ENCODE measurements at places on chromosomes 2 and 18. TPM values are rescaled to one million over a fixed set of nuclear protein-coding genes. Genes with fewer than 3 reads are reported as not detected.

BCL11A gene
- total RNA-seq, result 3.6 TPM

GALR1 gene
- not detected for total RNA-seq

SEPTIN2 gene
- 190 TPM for total RNA-seq

PMAIP1 gene
- total RNA-seq, result 0.82 TPM

IL36G gene
- total RNA-seq, result not detected

NR4A2 gene
- 0.83 TPM for total RNA-seq

PID1 gene
- total RNA-seq, result 48.5 TPM

DNA sequence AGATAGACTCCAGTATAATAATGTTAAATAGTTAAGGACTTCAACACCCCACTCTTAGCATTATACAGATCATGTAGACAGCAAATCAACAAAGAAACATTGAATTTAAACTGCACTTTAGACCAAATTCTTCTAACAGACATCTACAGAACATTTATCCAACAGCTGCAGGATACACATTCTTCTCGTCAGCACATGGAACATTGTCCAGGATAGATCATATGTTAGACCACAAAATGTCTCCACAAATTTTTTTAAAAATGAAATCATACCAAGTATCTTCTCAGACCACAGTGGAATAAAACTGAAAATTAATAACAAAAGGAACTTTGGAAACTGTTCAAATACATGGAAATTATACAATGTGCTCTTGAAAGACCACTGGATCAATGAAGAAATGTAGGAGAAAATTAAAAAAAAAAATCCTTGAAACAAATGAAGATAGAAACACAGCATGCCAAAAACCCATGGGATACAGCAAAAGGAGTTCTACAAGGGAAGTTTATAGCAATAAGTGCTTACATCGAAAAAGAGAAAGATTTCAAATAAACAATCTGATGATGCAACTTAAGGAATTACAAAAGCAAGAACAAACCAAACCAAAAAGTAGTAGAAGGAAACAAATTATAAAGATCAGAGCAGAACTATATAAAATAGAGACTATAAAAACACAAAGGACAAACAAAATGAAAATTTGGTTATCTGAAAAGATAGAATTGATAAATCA, 12.3 kb upstream of the SPP2 start:
- no peak for DNase-seq

DNA sequence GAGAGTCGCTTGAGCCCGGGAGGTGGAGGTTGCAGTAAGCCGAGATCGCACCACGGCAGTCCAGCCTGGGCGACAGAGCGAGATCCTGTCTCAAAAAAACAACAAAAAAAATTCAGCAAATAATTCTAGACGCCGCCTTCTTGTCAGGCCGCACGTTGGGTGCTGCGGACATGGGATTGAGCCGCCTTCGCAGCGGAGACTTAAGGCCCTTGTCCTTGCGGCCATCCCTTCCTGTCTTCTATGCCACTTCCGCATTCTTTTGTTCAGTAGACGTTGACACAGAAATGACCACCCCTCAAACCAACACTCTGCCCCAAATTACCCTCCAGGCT, 15.8 kb downstream of the PTPN18 start:
- DNase-seq, result no peak

DNA sequence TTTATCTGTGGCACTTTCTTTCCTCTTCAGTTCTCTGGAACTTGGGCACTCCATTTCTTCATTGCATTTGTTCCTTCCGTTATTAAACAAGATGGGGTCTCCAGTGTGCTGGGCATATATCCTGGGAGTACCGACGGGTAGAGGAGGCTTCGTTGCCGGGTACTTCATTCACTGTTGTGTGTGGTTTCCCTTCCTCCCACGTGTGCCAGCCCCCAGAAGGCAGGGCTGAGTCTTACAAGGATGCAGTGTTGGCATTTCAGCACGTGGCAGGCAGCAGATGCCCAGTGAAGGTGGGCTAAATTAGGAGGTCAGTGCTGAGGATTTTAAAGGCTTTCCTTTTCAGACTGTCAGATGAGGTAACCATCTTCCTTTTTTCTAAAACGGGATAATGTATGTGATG, 58.6 kb downstream of the MGAT5 start:
- DNase-seq, result no peak

- no peak for DNase-seq
These were observed 40.8 kb upstream of the SPAG16 start for GRCh38 chr2:213243189-213244044.

DNA sequence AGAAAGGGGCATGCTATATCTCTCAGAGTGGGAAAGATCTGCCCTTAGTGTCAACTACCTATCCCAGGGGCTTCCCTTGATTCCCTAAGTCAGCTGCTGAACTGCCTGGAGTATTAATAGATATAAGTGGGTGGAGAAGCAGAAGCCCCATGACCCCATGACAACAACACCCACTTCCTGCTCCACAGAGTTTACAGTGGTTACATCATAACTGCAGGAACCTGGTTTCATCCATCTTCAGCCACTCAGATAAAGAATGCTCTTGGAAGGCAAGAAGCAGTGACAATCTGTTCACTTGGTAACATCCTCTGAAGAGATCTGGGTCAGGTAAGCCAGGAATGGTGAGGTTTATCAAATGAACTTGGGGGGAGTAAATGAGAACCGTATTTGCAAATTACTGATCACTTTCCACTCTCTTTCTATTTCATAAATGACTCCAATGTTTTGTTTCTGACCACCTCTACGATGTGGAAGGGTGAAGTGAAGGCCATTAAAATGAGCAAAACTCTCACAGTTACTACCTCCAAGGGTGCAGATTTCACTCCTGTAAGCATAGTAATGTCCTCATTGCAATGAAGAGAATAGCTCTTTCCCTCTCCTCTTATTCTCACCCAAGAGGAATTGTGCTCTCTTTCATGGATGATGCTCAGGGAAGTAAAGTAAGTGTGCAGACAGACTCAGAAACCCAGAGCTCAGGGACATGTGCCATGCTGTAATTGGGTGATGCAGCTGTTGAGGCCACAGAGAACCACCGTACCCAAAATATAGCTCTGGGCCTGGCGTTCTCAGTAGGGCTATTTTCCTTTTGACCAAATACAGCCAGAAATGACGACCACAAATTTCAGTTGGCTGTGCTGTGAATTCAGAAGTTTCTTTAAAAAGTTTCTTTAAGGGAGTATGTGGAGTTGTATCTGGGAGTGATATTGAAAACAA, 192.8 kb upstream of the APCDD1 start:
- no peak for DNase-seq

- no peak for DNase-seq
These were observed 21.9 kb downstream of the CASP10 start for GRCh38 chr2:201204655-201205514.

- no peak for DNase-seq
These were observed 69.5 kb upstream of the PSME4 start for GRCh38 chr2:54040250-54040649.

DNA sequence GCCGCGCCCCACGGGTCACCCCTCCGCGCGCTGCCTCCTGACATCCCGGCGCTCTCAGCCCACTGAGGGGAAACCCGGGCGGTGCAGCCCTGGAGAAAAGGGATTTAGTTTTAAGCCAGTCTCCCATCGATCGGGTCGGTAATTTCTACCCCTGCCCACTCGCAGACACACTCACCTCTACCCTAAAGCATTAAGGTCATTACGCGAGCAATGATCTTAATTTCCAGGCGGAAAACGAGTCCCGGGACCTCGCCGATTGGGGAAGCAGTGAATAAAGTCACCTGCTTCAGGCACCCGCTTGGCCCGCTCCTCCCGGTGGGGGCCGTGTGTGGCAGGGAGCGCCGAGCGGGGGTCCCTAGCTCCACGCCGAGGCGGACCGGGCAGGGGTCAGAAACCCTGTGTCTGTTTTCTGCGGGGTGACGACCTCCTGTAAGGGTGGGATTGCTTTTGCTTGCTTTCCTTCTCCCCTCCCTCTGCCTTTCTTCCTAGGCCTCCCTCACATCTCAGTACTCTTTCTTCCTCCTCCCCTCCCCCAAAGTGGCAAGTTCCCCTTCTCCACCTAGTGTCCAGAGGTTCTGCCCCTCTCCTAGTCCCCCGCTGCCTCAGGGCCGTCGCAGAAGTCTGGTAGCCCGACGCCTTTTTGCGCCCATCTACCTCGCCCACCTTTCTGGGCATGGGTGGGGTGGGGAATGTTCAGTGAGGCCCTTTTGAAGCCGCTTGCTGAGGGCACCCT, 142.6 kb downstream of the MEIS1 start:
- peak; percentile 75 for DNase-seq

DNA sequence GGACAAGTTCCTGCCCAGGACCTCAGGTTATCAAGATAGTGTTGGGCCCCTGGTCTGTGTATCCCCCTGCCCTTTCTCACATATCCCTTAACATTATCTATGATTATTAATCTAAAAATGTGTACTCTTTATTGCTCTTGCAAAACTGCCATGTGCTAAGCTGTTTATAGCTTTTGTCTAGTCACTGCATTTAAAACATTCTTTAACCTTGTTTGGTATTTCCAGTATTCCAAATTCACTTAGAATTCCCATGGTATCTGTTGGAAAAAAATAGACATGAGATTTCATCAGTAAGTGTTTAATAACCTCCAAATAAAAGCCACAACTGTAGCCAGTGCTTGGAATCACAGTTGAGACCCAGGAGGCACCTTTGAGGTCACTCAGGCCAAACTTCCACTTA, 16.2 kb upstream of the GLS start:
- no peak for DNase-seq

GRCh38 chr2:176614930-176615329, 345.7 kb downstream of the MTX2 start:
- no peak for DNase-seq

GRCh38 chr2:136502660-136503059, 262.7 kb upstream of the THSD7B start:
- DNase-seq, result no peak

Data from uterus (tissue), 4 donors.